ENCODE measurements at places on chromosomes 3 and 15.

- no peak for DNase-seq
Observed at GRCh38 chr15:82301296-82302016, 38.8 kb downstream of the SAXO2 start.

GRCh38 chr3:47009225-47010110, 30.0 kb downstream of the NBEAL2 start:
- no peak for DNase-seq

- no peak for DNase-seq
Observed at GRCh38 chr3:52347716-52348635, 31.9 kb downstream of the DNAH1 start.

- no peak for DNase-seq
Observed at GRCh38 chr3:141426404-141427034, 58.2 kb downstream of the ZBTB38 start.

- DNase-seq = no peak
Observed at GRCh38 chr3:33858131-33858530, 59.7 kb downstream of the PDCD6IP start.

- DNase-seq = no peak
Observed at GRCh38 chr15:31554261-31554660, 227.6 kb downstream of the KLF13 start.

- DNase-seq = no peak
Observed at GRCh38 chr3:69370901-69371301, 15.0 kb downstream of the FRMD4B start.

GRCh38 chr3:165181556-165181955, 14.6 kb downstream of the SLITRK3 start:
- DNase-seq = no peak

Measured in cortex of kidney (tissue), 1 donor.